Stimulated activated CD4-positive, alpha-beta T cell treated with anti-CD3 and anti-CD28 coated beads, Interleukin-2, amount 100 ng/mL, for 48 hours (primary cell): ENCODE measurements at places on chromosomes 2 and 18.

- DNase-seq: no peak
Observed at GRCh38 chr2:16506366-16506765, 159.3 kb downstream of the CYRIA start.

DNA sequence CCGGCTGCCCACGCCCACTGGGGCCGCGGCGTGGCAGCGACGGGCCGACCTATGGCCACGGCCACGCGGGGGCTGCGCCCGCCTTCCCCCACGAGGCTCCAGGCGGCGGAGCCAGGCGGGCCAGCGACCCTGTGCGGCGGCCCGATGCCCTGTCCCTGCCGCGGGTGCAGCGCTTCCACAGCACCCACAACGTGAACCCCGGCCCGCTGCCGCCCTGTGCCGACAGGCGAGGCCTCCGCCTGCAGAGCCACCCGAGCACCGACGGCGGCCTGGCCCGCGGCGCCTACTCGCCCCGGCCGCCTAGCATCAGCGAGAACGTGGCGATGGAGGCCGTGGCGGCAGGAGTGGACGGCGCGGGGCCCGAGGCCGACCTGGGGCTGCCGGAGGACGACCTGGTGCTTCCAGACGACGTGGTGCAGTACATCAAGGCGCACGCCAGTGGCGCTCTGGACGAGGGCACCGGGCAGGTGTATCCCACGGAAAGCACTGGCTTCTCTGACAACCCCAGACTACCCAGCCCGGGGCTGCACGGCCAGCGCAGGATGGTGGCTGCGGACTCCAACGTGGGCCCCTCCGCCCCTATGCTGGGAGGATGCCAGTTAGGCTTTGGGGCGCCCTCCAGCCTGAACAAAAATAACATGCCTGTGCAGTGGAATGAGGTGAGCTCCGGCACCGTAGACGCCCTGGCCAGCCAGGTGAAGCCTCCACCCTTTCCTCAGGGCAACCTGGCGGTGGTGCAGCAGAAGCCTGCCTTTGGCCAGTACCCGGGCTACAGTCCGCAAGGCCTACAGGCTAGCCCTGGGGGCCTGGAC is 253.2 kb downstream of the GLI2 start:
- DNase-seq: no peak

- DNase-seq: no peak
Observed at GRCh38 chr2:69789175-69789721, 40.2 kb upstream of the GMCL1 start.

DNA sequence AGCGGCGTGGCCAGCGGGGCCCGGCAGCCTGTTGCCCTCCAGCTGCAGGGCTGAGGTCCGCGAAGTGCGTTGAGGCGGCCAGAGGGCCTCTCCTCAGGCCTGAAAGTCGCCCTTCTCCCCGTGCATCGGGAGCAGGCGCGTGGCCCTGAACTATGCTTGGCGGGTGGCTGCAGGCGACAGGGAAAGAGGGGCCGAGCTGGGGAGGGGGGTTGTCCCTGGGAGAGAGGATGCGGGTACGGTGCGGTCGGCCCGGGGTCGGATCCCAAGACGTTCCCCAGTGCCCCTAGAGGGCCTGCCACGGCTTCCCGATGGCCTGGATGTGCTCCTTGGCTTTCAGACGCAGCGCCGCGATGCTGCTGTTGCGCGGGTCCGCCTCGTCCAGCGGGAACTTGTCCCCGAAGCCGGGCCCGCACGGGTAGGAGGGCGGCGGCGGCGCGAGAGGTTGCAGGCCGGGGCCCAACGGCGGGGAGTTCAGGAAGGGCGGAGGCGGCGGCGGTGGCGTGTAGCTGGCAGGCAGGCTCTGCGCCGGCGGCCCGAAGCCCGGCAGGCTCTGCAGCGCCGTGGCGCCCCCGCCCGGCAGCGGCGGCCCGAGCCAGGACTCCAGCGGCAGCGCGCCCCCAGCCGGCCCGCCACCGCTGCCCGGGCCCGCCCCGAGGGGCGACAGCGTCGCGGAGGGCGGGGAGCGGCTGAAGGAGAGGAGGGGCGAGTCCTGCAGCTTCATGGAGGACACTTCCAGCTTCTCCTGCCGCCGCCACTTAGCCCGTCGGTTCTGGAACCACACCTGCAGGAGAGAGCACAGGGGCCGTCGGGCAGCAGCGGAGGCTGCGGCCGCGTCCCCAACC is 4.3 kb downstream of the RAX start:
- DNase-seq: peak; percentile 53
